ENCODE measurements at places on chromosomes 7 and 10.

DNA sequence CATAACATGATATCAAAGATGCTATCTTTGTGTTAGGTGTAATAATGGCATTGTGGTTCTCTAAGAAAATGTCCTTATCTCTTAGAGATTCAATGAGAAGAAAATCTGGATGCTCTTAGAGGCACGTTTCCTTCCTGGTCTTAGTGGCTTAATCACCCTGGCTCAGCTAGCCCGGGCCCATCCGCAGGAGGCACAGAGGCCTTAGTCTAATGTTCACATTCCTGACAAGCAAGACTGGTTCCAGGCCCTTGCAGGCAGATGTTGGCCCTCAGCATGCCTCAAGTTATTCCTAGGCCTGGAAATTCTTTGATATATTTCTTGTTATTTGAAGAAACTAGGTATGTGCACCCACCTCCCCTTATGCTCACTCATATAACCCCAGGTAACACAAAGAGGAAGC lies 357.6 kb downstream of the SFMBT2 start:
- DNase-seq: no peak
- H3K4me3 ChIP-seq: no peak overlapping the region
- no peaks in the 10 kb centered on the region for H3K4me1 ChIP-seq
- no peak overlapping the region for H3K27ac ChIP-seq
- H3K36me3 ChIP-seq: no peaks in the 10 kb centered on the region
- H3K27me3 ChIP-seq: no peaks in the 10 kb centered on the region

- H3K36me3 ChIP-seq: no peaks in the 10 kb centered on the region
- no peaks in the 10 kb centered on the region for H3K4me1 ChIP-seq
- H3K27ac ChIP-seq: no peak overlapping the region
- no peaks in the 10 kb centered on the region for H3K27me3 ChIP-seq
- no peak for DNase-seq
These were observed 253.9 kb downstream of the CDK14 start for GRCh38 chr7:90850066-90850465.

- peaks cover 8% of the 10 kb centered on the region for H3K4me1 ChIP-seq
- no peak overlapping the region for H3K27ac ChIP-seq
- no peaks in the 10 kb centered on the region for H3K36me3 ChIP-seq
- no peaks in the 10 kb centered on the region for H3K27me3 ChIP-seq
These were observed 50.0 kb upstream of the CAMK1D start for GRCh38 chr10:12299222-12299965.

GRCh38 chr10:71584902-71585563 lies 134.5 kb downstream of the C10orf105 start:
- no peak overlapping the region for H3K4me3 ChIP-seq
- no peaks in the 10 kb centered on the region for H3K4me1 ChIP-seq
- H3K27me3 ChIP-seq: peaks cover 7% of the 10 kb centered on the region
- no peaks in the 10 kb centered on the region for H3K36me3 ChIP-seq
- no peak for DNase-seq

DNA sequence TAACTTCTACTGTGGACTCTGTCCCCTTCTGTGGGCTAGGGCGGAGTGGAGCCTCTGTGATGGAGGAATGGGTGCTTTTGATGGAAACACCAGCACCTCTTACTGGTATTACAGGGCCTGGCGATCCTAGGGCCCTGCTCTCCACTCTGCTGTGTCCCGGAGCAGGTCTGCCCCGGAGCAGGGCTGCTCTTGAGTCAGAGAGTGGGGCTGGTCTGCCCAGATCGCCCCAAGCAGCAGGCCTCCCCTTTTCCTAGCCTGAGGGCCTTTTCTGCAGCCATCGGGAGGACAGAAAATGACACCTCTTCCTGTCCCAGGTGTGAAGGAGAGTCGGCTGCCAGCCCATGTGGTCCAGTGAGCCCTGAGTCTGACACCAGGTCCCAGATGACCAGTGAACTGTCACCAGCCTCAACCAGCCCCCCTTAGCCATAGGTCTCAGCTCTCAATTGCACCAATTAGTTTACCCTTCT lies 1.4 kb downstream of the ZNF282 start:
- DNase-seq: no peak
- peak overlapping the region; percentile 97 for H3K27ac ChIP-seq
- H3K4me1 ChIP-seq: peaks cover 43% of the 10 kb centered on the region
- H3K27me3 ChIP-seq: no peaks in the 10 kb centered on the region
- H3K4me3 ChIP-seq: peak overlapping the region; percentile 92

DNA sequence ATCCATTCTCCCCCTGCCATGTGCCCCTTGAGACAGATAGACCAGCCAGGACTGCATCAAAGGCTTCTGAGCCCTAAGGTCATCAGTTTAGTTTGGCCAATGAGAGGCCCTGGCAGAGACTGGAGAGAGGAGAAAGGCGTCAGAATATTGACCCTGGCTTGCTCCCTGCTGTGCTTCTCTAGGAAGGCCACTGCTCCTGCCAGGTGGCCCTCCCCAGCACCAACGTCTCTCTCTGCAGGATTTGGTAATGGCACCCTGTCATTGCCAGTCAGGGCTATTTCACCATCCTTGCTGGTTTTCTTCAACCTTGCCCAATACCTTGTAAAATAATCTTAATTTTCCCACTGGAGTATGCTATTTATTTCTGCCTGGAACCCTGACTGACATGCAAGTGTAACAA lies 38.8 kb upstream of the ZRANB1 start:
- H3K4me1 ChIP-seq: no peaks in the 10 kb centered on the region
- H3K36me3 ChIP-seq: no peaks in the 10 kb centered on the region
- peaks cover 16% of the 10 kb centered on the region for H3K27me3 ChIP-seq
- no peak for DNase-seq
- H3K27ac ChIP-seq: no peak overlapping the region
- H3K4me3 ChIP-seq: no peak overlapping the region

- no peak overlapping the region for H3K27ac ChIP-seq
- no peak overlapping the region for H3K4me3 ChIP-seq
- DNase-seq: no peak
- H3K27me3 ChIP-seq: peaks cover 65% of the 10 kb centered on the region
- peaks cover 12% of the 10 kb centered on the region for H3K4me1 ChIP-seq
These were observed 48.7 kb downstream of the GCC1 start for GRCh38 chr7:127536741-127537140.

DNA sequence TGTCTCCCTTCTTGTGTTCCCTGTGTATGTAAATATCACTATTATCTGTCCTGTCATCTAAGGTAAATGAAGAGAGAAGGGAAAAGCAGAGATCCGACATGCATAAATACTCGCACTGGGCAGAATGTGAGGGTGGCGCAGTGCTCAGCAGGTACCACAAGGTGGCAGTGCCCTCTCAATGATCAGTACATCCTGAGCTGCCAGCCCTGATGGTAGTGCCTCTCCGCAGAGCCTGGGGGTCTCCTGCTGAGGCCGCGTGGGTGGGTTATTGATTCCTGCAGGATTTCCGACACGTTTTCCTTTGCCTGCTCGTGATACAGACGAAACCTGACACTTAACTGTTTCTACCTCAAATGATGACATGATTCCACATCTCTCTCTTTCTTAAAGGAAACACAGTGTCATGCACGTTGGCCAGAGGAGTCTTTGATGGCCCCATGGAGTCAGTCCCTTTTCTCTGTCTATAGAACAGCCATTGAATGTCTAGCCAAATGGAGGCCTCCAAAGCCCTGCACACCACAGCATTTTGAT lies 19.8 kb downstream of the RGR start:
- no peak overlapping the region for H3K27ac ChIP-seq
- peaks cover 28% of the 10 kb centered on the region for H3K4me1 ChIP-seq

- no peak overlapping the region for H3K27ac ChIP-seq
- no peak for DNase-seq
- peaks cover 14% of the 10 kb centered on the region for H3K27me3 ChIP-seq
These were observed 118.5 kb downstream of the RAB11FIP2 start for GRCh38 chr10:117928281-117928680.

- no peak overlapping the region for H3K4me3 ChIP-seq
- no peaks in the 10 kb centered on the region for H3K4me1 ChIP-seq
- no peaks in the 10 kb centered on the region for H3K36me3 ChIP-seq
- no peaks in the 10 kb centered on the region for H3K27me3 ChIP-seq
- no peak for DNase-seq
These were observed 544.4 kb downstream of the IPMK start for GRCh38 chr10:57723305-57723704.

DNA sequence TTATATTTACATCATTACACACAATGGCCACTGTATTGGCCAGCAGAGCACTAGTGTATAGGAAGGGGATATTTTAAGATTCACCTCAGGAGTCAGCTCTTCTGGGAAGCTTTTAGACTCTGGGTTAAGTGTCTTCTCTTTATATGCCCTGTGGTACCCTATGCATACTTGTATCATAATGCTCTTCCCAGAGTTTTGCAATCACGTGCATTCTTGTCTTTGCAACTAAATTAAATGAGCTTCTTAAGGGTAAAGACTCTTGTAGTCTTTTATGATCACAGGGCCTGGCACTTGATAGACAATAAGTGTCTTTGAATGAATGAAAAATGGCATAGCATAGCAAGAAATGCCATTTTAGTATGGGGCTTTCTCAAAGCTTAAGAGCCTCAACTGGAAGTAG lies 35.4 kb upstream of the ARMS2 start:
- no peak overlapping the region for H3K4me3 ChIP-seq
- peaks cover 72% of the 10 kb centered on the region for H3K36me3 ChIP-seq
- H3K27me3 ChIP-seq: no peaks in the 10 kb centered on the region
- H3K4me1 ChIP-seq: peaks cover 81% of the 10 kb centered on the region
- DNase-seq: no peak
- H3K27ac ChIP-seq: no peak overlapping the region

GRCh38 chr7:55246171-55246570 lies 119.0 kb upstream of the LANCL2 start:
- H3K4me1 ChIP-seq: no peaks in the 10 kb centered on the region
- H3K27me3 ChIP-seq: peaks cover 19% of the 10 kb centered on the region
- DNase-seq: no peak
- no peaks in the 10 kb centered on the region for H3K36me3 ChIP-seq

GRCh38 chr7:47576866-47577306 lies 5.0 kb downstream of the TNS3 start:
- H3K4me1 ChIP-seq: peaks cover 3% of the 10 kb centered on the region
- peaks cover 23% of the 10 kb centered on the region for H3K27me3 ChIP-seq
- no peaks in the 10 kb centered on the region for H3K36me3 ChIP-seq
- DNase-seq: no peak
- no peak overlapping the region for H3K4me3 ChIP-seq

- H3K27ac ChIP-seq: no peak overlapping the region
- no peak overlapping the region for H3K4me3 ChIP-seq
- no peak for DNase-seq
- peaks cover 20% of the 10 kb centered on the region for H3K27me3 ChIP-seq
- H3K36me3 ChIP-seq: no peaks in the 10 kb centered on the region
These were observed 314.4 kb upstream of the MKI67 start for GRCh38 chr10:128440513-128441160.

DNA sequence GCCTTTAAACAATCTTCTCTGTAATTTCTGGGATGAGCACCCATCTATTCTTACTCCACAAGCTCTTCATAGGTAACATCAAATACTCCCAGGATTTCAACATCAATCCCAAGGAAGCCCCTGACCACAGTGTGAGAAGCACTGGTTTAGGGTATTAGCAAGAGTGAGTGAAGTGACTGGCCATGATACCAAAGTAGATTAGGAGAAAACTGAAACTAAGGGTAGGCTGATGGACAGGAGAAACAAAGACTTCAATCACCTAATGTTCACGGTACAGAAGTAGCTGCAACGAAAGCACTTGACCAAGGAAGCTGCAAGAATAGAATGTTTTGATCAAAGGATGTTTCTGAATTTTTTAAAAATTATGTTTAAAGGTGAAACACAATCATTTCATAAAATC lies 49.8 kb downstream of the LMBR1 start:
- no peaks in the 10 kb centered on the region for H3K27me3 ChIP-seq
- peaks cover 18% of the 10 kb centered on the region for H3K36me3 ChIP-seq
- H3K27ac ChIP-seq: no peak overlapping the region
- H3K4me1 ChIP-seq: peaks cover 38% of the 10 kb centered on the region
- DNase-seq: no peak
- no peak overlapping the region for H3K4me3 ChIP-seq

DNA sequence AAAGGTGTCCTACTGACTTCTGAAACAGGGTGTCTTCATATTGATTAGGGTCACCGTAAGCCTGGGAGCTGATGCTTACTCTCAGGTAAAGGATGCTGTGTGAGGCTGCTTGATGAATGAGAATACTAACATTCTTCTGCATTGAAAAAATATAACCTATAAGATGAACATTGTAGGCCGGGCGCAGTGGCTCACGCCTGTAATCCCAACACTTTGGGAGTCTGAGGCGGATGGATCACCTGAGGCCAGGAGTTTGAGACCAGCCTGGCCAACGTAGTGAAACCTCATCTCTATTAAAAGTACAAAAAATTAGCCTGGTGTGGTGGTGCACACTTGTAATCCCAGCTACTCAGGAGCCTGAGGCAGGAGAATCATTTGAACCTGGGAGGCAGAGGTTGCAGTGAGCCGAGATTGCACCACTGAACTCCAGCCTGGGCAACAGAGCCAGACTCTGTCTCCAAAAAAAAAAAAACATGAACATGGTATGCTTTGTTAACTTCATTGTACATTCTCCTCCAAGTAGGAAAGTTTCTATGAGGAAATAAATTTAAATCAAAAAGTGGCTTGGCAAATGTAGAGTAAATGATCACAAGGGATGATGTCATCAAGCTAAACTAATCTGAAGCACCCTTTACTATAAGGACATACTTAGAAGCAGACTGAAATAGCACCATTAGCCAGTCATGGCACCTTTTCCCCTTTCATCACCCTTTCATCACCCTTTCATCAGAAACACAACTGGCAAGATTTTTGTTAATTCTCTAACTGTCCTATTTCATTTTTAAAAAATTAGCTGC lies 1.5 kb upstream of the BRAF start:
- H3K4me3 ChIP-seq: peak overlapping the region; percentile 3
- H3K4me1 ChIP-seq: peaks cover 8% of the 10 kb centered on the region
- peaks cover 4% of the 10 kb centered on the region for H3K36me3 ChIP-seq
- H3K27ac ChIP-seq: peak overlapping the region; percentile 28
- H3K27me3 ChIP-seq: no peaks in the 10 kb centered on the region

DNA sequence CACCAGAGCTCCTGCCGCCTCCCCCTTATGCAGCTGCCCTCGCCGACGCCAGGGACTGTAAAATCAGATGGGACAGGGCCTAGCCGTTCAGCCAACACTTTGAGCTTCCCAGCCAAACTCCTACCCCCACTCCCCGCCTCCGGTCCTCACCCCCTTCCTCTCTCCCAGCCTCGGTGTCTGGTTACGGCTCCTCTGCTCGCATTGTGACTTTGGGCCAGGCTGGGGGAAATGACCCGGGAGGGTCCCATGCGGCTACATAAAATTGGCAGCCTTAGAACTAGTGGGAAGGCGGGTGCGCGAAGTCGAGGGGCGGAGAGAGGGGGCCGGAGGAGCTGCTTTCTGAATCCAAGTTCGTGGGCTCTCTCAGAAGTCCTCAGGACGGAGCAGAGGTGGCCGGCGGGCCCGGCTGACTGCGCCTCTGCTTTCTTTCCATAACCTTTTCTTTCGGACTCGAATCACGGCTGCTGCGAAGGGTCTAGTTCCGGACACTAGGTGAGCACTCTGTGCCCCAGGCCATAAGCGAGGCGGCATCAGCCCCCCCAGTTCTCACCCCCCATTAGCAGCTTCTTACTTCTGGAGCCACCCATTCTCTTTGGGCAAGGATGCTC lies at the start of gene KAZALD1:
Gene KAZALD1, plus strand, starts transcription at position 366 of the 608 bp plus-strand sequence. CDS start 604 bp downstream, outside the sequence.
- peaks cover 38% of the 10 kb centered on the region for H3K4me1 ChIP-seq
- peak within 1 kb of the TSS; percentile 99 for H3K27ac ChIP-seq
- no peak for DNase-seq
- H3K27me3 ChIP-seq: peaks cover 46% of the 10 kb centered on the region
- peak within 1 kb of the TSS; percentile 96 for H3K4me3 ChIP-seq
- H3K36me3 ChIP-seq: peaks cover 10% of the 10 kb centered on the region

- H3K4me3 ChIP-seq: no peak overlapping the region
- no peaks in the 10 kb centered on the region for H3K36me3 ChIP-seq
- DNase-seq: no peak
- no peaks in the 10 kb centered on the region for H3K27me3 ChIP-seq
These were observed 354.7 kb downstream of the HPSE2 start for GRCh38 chr10:98880971-98881370.
